Brain (organoid and tissue), 16 donors: ENCODE measurements at places on chromosomes 12 and 14.
A peak's percentile ranks its signal among the peaks of the same experiment; 100 is the strongest.

DNA sequence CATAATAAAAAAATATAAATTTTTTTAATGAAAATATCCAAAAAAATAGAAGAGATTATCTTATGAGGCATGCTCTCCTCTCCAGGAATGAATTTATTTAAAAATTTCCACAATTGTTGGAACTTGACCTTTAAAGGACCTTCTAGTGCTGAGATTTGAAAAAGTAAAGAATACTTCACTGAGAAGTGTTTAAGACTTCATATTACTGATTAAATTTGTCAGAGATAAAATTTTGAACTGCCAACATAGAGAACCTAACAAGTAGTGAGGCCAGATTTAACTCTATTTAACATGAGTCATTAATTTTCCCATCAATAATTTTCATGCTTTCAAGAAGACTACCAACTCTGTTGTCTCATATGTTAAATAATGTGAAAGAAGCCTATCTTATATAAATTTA, 14.5 kb downstream of the CAPRIN2 start:
- no peak for DNase-seq

DNA sequence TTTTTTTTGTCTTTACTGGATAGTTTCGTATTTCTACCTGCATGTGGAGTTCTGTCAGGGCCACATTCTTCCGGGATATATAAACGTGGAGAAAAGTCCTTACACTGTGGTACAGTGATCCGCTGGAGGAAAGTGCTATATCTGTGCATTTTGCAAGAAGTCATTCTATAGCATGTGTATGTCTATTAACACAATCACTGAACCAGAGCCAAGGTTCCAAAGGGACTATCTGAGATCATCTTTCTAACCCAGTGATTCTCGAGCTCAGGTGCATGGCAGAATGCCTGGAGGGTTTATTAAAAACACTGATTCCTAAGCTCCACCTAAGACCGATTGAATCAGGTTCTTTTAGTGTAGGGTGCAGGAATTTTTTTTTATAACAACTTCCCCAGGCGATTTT, 354.0 kb downstream of the NRXN3 start:
- no peak for DNase-seq

- no peak for DNase-seq
Measured at GRCh38 chr14:79337761-79338160, 873.5 kb downstream of the DIO2 start.

DNA sequence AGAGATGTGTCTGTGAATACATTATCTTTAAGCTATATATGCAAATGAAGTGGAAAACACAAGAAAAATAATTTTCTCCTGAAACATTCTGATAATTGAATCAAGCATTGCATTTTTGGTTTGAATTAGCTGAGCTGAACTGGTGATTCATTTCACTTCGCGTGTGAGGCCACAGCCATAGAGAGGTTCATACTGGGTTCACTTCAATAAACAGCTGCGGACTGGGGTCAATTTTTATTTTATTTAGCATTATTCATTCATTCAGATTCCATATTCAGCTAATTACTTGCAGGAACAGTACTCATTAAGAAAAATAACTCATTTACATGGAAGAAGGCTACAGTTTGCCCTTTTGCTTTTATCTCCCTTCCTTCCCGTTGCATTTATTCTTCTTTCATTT, 195.2 kb upstream of the LRIG3 start:
- peak; percentile 5 for DNase-seq

GRCh38 chr14:100076606-100077005, 11.4 kb downstream of the EVL start:
- DNase-seq: no peak
